NCI-H1092 (cell line): ENCODE measurements at places on chromosomes 4 and X.

DNA sequence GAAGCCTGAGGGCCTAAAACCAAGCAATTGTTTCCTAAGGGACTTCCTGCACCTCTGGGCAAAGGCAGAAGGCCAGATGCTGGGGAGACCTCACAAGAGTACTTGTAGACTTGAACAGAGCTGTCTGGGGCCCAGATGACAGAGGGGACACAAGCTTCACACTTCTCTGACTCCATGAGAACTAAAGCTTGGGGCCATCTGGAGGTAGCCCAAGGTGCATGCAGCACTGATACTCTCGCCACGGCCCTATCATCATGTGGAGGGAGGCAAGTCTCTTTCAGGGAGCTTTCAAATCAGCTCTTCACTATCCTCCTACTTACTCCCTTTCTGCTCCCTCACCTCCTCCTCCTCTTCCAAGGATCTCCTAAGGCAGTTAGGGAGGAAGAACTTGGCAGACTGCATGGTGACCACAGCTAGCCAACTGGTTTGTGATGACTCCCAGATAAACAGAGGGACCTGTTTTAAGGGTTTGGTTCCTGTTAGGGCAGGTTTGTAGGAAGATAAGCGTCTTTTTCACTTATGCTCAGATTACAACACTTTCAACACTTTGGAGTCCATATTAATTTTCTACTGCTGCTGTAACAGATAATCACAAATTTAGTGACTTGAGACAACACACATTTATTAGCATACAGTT lies 23.8 kb downstream of the MSL3 start:
- no peak for DNase-seq

GRCh38 chr4:116332508-116332907 lies 752.9 kb downstream of the TRAM1L1 start:
- DNase-seq = no peak

DNA sequence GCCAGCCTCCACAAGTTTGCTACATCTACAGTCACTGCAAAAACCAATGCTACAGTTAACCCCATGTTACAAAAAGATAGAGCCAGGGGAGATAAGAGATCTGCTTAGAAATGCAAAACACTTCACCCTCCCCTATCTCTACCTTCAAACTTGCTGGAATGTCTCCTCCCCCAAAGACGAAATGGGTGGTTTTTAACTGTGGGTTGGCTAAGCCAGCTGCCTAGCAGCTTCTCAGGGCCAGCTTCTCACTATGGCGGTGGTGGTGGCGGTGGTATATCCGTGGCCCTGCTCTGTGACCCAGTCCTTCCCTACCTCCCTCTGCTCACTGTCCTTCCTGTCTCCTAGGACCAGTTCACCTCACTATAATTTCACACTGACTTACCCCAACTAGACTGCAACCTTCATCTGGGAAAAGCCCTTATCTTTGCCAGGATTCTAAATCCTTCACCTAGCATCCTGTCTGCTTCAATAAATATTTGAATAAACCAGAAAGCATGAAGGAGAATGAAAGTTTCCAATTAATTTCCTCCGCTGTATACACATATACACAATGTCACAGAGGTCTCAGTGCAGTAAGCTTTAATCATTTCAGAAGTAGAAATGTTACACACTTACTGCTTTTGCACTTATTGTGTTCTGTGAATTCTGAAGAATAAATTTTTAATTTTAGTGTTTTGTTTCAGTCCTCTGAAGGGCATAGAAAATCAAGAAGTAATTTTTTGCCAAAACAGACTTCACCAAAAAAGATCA lies 46.3 kb downstream of the SH3KBP1 start:
- DNase-seq = no peak

DNA sequence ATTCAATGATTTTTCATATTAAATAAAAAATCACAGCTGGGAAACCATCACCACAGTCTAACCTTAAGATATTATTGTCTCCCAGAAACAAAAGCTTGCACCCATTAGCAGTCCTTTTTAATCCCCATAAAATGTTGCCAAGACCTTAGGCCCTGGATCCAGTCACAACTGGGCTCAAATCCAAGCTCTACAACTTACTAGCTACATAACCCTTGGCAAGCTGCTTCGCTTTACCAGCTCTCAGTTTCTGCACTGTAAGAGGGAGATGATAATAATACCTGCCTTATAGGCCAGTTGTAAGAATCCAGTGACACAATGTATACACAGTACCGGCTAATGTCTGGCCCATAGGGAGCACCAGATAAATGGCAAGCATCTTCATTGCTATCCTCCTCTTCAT lies 400.9 kb upstream of the FGF13 start:
- peak; percentile 40 for DNase-seq

DNA sequence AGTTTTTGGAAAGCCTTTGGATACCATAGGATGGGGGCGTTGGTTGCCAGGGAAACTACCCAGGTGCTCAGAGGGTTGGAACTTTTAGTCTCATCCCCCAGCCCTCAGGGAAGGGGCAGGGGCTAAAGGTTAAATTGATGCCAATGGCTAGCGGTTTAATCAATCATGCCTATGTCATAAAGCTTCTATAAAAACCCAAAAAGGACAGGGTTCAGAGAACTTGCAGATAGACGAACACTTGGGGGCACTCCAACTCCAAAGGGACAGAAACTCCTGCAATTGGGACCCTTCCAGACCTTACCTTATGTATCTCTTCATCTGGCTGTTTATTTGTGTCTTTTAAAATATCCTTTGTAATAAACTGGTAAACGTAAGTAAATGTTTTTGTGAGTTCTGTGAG lies 30.0 kb upstream of the GPR173 start:
- DNase-seq = no peak

- DNase-seq = no peak
These were observed 14.5 kb upstream of the LNX1 start for GRCh38 chr4:53605783-53606182.

DNA sequence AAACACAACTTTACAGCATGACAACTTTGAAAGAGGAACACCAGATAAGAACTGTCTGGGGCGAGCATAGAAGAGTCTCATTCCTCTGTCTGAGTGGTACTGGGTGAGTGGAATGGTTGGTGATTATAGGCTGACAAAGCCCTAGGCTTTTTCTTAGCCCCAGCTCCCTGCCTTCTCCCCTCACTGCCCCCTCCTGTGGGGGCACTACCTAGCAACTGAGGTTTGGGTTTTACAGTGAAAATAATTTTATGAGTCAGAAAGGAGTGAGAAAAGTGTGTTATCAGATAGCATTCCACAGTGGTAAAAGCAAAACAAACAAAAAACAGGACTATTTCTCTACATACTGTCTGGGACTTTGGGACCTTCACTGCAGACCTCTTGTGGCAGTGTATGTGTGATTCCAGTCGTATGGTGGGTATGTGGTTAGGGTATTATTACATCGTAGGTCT lies 10.5 kb upstream of the TMEM165 start:
- no peak for DNase-seq

GRCh38 chr4:128462103-128462783 lies 174.6 kb upstream of the PGRMC2 start:
- DNase-seq = no peak

DNA sequence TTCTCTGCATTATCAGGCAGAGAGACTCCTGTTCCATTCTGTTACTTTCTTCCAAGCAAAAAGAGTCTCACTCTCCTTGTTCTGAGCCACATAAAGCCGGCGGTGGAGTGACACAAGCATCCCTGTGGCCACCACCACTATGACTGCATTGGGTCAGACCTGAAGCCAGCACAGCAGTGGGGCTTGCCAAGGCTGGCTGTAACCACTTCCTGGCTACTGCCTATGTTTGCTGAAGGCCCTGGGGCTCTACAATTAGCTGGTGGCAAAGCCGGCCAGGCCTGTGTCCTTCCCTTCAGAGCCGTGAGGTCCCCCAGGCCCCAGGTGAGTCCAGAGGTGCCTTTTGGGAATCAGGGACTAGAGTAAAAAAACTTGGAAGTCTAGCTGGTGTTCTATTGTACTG lies 31.8 kb downstream of the PLAC8 start:
- no peak for DNase-seq

- DNase-seq = no peak
These were observed 114.2 kb upstream of the FAT4 start for GRCh38 chr4:125200556-125200955.

DNA sequence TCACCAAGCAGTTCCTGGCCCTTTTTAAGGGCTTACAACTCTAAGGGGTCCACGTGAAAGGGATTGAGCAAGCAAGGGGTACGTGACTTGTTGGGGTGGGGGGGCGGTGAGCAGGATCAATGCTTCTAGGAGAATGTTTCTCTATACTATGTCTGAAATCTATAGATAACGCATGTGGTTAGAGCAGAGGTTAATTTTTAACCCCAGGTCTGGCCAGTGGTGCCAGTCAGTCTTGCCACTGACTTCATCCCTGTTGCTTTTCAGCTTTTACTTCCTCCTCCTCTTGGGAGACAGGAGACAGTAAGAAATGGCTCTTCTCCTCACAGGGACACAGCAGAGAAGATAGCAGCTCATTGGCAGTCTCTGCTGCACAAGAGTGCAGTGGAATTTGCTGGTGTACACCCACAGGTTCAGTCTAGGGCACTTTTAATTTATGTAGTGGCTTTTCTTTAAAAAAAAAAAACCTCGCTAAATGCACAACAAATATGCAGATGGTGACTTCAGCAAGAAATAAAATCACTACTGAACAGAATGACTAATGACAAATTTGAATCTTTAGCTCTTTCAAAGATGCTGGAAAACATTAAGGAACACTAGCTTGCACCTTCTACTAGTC lies 190.5 kb downstream of the CCNG2 start:
- no peak for DNase-seq

DNA sequence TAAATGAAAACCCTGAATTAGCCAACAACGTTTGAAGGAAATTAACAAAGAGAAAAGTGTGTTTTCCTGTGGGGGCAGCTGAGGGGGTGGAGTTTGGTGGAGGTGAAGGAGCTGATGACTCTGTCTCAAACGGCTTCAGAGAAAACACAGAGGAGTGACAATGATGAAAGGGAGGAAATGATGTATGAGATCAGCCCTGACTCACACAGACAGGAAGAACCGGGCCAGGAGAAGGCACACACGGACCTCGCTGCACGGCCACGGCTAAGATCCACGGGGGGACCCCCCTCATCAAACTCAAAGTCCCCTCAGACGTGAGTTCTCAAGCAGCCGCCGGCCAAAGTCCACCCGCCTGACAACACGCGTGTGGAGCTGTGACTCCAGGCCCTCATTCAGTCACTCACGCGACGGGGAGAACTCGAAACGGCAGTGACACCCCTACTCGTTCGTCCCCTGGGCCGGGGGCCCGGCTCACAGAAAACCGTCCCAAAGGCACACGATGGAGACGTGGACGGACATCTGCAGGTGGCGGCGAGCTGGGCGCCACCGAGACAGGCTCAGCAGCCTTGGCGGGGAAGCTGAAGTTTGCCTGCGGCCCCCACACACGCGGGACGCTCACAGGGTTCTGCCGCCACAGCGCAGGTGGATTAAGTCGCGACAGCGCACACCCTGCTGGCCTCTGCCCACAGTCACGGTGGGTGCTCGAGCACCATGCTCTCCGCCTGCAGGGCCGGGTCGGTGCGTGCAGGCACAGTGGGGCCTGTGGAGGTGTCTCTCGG lies 28.8 kb downstream of the PPP2R3B start:
- DNase-seq = no peak

DNA sequence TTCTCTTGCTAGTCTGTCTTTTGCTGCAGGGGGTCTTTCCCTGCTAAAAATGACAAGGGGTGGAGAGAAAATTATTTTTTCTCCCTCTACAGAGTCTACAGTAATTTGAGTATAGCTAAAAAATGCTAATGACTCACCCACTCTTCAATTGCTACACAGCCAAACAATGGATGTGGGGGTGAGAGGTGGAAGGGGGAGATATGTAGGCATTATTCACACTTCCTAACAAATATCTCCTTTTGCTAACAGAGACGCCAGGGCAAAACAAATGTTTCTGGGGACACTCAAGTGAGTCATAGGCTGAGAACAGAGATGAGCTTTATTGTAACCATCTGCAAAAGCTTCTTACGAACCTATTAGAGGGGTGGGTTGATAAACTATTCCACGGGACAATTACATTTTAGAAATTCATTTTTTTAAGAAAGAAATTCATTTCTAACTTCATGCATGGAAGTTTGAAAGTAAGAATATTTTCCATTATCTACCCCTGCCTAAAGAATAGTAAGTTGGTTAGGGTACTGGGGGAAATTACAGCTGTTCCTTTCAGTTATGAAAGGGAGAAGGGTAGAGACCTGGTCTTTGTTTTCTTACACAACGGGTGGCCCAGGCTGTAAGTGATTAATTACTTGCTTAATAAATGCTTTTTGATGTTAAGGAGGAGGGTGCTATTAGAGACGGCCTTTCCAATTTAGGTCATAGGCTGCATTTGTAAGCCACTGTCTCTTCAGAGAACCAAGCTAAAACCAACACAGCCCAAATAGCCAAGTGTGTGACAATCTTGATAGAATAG lies 12.8 kb downstream of the SCD5 start:
- DNase-seq = no peak

DNA sequence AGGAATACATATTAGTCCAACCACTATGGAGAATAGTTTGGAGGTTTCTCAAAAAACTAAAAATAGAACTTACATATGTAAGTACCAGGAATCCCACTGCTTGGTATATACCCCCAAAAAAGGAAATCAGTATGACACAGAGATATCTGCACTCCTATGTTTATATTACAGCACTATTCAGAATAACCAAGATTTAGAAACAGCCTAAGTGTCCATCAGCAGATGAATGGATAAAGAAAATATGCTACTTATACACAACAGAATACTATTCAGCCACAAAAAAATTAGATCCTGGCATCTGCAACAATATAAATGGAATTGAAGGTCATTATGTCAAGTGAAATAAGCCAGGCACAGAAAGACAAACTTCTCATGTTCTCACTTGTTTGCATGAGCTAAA lies 27.5 kb upstream of the ABCG2 start:
- no peak for DNase-seq

GRCh38 chr4:44727471-44727870 lies 1.1 kb upstream of the GNPDA2 start:
- DNase-seq = no peak

DNA sequence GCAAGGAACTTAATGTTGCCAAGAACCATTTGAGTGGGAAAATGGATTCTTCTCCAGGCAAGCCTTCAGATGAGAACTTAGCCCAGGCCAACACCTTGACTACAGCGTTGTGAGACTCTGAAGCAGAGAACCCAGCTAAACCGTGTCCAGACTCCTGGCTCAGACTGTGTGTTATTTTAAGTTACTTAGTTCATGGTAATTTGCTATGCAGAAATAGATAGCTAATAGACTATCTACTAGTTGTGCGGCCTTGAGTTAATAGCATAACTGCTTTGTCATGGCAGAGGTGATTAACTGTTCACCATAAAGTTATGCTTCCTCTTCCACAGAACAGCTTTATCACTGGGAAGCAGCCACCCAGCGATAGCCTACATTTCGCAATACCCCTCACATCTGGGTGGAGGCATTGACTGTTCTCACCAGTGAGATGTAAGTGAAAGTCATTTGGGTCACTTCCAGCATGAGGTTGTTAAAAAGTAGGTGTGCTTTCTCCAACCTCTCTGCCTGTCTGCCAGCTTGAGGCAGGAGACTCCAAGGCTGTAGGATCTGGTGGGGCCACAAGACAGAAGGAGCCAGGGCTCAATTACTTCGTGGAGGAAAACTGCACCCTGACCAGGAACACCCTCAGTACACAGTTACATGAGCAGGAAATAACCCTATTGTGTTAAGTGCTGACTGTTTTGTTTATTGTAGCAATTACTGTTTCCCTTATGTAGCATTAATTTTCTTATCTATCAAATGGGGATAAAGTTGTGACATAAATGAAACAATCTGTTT lies 94.2 kb downstream of the GPAT3 start:
- DNase-seq = no peak

- DNase-seq = no peak
These were observed 75.5 kb downstream of the MOSPD2 start for GRCh38 chrX:14948691-14949090.

GRCh38 chr4:7411491-7411890 lies 23.2 kb downstream of the PSAPL1 start:
- DNase-seq = no peak

GRCh38 chrX:134101636-134102035 lies 116.2 kb upstream of the GPC3 start:
- DNase-seq = no peak
